ENCODE measurements at places on chromosomes 7 and 10.

- DNase-seq = no peak
Measured at GRCh38 chr7:109639561-109639960, 1069.9 kb downstream of the DNAJB9 start.

DNA sequence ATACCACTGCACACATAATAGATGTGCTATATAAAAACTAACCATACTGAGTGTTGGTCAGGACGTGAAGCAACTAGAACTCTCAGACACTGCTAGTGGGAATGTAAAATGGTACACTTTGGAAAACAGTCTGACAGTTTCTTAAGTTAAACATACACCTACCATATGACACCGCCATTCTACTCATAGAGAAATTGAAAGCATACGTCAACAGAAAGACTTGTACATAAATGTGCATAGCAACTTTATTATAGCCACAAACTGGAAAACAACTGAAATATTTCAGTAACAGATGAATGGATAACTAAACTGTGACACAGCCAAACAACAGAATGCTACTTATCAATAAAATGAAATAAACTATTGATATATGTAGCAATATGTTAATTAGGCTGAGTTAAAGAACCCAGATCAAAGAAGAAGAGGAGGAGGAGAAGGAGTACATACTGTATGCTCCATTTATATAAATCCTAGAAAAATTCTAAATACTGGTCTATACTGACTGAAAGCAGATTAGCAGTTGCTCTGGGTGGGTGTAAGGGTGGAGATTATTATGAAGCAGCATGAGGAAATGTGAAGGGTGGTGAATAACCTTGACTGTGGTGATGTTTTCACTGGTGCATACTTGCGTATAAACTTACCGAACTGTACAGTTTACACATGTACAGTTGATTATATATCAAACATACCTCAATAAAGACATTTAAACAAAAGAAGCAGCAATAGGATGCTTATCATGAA, 48.6 kb downstream of the ARHGAP21 start:
- DNase-seq = no peak

GRCh38 chr7:3238525-3239210, 62.4 kb upstream of the SDK1 start:
- peak; percentile 64 for DNase-seq

DNA sequence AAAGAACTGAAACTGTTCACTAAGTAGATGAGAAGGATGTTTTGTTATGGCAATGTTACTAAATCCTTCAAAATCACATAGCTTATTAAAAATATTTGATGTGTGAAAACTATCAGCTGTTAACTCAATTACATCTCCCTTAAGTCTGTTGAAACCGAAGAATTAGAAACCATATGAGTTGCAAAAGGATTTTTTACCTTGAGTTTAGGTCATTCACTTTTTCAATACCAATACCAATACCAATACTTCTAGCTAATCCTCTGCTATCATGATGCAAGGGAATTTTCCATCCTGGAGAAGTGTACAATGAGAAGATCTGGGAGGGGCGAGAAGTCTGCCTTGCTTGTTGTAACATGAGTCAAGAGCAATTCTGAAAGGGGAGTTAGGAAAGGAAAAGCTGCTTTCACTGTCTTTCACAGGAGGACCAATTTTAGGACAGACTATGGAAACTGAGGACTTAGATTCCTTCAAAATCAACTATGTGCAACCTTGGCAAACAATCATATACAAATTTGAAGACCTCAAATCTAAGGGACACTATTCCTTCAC, 199.7 kb downstream of the IMMP2L start:
- DNase-seq = no peak

DNA sequence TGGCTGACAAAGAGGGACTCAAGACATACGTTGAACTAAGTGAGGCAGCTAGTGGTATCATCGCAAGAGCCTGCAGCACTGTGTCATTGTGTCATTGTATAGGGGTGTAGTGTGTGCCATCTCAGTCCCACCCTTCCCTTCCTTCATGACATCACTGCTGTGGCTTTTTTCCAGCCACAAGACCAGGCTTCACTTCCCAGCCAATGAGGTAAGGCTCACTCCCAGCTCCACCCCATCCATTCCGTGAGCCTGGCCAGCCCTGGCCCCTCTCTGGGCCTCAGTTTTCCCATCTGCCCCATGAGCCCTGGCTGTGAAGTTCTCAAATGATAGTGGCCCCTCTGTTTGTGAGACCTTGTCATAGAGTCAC, 134.3 kb upstream of the ZMIZ1 start:
- no peak for DNase-seq

- no peak for DNase-seq
Measured at GRCh38 chr7:18647582-18647981, 152.0 kb downstream of the HDAC9 start.

DNA sequence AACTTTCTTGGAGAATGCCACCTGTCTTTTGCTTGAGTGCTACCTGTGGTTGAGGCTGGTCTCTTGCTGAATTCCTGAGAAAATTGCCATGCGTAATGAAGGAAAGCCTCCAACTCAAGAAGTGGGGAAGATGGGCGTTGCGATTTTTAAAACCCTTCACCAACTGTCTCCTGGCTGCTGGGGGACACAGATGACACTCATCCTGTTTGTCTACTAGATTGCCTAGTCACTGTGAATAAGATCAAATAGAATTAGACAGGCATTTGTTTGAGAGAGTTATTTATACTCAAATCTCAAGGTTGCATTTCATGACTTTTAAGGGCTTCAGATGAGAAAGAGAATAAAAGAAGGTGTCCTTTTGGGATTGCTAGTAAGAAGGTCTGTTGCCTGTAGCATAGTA, 84.3 kb upstream of the MTPN start:
- DNase-seq = no peak

- DNase-seq = no peak
Measured at GRCh38 chr10:43078175-43078985, 1.5 kb downstream of the RET start.

DNA sequence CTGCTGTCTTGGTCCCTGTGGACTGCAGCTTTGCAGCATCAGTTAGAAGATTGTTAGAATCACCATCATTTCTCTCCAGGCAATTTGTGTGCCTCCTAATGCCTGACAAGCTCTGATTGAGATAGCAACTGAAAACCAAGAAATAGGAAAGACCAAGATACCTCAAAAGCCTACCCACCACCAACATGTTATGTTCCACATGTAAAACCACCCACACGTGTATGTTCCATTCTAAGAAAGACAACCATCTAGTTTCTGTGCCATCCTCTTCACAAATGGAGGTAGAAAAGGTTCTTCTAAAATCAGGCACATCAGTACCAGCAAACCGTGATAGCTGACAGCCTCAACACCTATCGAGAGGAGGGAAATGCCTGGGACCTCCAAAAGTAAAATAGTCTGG, 46.9 kb downstream of the TASOR2 start:
- DNase-seq = no peak

- no peak for DNase-seq
Measured at GRCh38 chr7:12765431-12766100, 78.1 kb downstream of the ARL4A start.

DNA sequence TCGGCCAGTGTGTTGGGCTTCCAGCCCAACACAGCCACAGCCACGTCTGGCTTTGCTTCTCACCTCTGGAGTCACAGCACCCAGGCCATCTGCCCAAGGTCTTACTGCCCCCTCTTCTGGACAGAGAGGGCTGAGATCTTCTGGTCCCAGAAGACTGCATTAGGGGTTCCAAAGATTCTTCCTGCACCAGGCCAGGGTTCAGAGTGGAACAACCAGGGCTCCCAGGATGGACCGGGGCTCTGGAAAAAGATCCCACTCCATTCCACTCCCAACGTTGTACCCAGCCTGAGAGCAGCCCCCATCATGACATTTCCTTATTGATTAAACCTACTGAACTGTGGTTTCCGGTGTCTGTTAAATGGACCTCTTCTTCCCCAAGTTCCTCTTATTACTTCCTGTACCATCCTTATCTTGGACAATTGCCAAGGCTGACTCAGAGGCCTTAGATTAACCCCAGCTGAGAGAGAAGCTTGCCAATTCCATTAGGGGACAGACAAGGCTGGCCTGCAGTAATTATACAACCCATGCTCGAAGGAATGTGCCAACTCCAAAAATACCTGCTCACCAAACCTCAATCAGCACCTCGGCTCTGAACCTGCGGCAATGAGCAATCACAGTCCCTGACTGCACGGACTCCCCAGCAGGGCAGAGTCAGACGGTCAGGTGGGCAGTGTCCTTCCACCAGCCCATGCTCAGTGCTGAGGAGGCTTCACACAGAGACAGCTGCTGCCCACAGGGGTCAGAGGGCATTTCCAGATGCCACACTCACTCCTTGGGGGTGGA, 47.9 kb upstream of the NPFFR1 start:
- DNase-seq = peak; percentile 97

GRCh38 chr10:72067463-72068125, 20.8 kb downstream of the SPOCK2 start:
- no peak for DNase-seq

DNA sequence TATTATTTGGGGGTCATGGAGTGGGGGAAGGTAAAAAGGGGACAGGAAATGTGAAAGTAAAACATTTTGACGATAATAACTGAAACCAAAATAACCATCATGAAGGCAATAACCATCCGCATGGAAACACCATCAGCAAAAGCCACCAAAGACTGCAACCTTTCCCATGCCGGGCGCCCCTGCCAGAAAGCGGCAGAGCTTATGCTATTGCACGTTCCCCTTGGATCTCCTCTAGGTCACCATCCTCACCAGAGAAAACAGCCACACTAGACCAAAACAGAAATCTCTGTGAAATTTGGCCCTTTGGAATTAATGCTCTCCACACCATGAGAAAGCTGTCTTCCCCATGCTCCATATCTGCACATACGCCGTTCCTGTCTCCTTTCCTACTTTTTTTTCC, 31.1 kb downstream of the DRGX start:
- DNase-seq = no peak

GRCh38 chr10:32095116-32095733, 39.0 kb upstream of the KIF5B start:
- no peak for DNase-seq

DNA sequence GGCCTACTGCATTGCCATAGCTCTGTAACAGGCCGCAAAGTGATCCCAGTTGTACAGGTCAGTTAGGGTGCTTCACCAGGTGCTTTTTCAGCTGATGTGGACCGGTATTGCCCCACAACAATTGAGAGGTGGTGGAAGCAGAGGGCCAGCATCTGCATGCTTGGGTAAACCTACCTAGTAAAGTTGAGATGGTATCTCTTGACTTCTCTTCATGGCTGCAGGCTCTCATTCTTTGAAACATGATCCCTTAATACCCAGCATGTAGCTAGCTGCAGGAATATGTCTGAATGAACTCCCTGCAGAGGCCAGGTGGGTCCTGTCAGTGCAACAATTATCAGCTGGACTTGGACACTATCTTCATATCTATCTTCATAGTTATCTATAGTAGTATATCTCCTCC, 60.7 kb upstream of the CCDC6 start:
- DNase-seq = no peak

GRCh38 chr7:41994746-41995110, 242.3 kb downstream of the GLI3 start:
- DNase-seq = no peak

DNA sequence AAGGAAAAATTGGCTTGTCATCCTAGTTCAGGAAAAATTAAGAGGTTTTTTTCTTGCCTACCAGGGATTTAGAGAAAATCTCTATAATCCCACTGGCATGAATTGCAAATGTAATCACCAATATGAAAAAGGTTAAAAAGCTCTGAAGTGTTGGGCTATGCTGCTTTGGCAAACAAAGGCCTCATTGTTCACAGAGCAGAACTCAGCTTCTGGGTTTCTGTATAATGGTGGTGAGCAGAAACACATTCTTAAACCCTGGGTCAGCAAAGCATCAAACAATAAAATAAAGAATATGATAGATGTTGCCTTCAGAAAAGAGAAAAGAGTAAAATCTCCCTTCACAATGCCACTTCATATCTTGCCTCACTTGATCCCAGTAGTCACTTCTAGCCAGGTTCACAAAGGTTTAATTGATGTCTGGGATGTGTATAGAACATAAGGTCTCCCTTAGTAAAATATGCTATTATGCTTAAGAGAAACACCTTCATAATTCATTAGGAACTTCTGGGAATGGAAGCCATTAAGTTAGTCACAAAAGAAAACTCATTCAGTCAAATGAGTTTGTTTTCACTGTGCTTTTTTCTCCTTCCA, 1255.5 kb upstream of the PHF14 start:
- no peak for DNase-seq

GRCh38 chr10:66827353-66827752, 98.5 kb upstream of the LRRTM3 start:
- no peak for DNase-seq

DNA sequence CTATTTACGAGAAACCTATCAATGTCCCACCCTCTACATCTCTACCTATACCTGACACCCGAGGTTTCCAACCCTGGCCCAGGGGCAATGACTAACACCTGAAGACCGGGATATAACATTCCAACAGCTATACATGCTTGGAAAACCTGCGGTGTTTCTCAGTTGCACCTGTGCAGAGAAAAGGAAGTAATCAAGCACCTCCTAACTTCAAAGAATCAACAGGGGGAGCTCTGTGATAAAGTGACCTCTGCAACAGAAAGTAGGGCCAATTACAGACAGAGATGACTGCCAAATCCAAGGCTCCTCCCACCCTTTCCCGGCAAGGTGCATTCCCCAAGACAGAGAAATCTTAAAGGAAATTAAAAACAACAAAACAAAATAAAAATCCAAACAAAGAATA, 41.3 kb downstream of the CCDC6 start:
- no peak for DNase-seq

DNA sequence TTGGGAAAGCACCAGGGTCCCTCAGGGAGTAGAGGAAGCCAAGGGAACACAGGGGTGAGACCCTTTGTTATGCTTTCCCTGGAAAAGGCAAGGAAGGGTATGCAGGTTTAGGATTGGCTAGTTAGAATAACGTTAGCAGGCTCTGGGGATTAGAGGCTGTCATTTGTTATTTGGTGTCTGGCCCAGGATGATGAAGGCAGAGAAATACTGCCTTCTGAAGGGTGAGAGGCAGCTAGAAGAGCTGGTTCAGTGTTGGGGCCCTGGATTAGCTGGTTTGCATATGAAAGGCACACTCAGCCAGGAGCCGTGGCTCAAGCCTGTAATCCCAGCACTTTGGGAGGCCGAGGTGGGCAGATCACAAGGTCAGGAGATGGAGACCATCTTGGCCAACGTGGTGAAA, 3.0 kb upstream of the PILRA start:
- no peak for DNase-seq

GRCh38 chr7:14888962-14889361, 13.6 kb downstream of the DGKB start:
- DNase-seq = no peak

GRCh38 chr10:34420795-34421194, 394.3 kb downstream of the PARD3 start:
- DNase-seq = no peak

DNA sequence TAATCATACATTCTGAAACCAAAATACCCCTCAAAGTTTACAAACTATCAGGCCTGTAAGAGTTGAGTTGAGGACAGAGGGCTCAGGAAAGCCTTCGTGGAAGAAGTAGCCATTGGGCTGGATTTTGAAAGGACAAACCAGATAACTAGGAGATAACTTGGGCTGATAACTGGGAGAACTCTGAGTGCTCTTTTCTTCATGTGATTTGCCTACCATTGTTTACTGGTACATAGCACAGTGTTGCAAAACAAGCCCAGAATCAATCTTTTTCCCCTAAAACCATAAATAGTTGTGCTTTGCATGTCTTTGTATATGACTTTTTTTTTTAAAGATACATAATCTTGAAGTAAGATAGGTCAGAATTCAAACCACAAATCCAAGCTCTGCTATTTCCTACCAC, 106.7 kb upstream of the ITGB1 start:
- DNase-seq = no peak

GRCh38 chr7:47327698-47328391, 254.1 kb downstream of the TNS3 start:
- no peak for DNase-seq

Measured in epithelial cell of proximal tubule (primary cell).